ENCODE measurements at places on chromosomes 7 and 10. TPM values are rescaled to one million over a fixed set of nuclear protein-coding genes. Genes with fewer than 3 reads are reported as not detected.

STEAP2 gene
- total RNA-seq: 9.1 TPM

ZNF138 gene
- 3.7 TPM for total RNA-seq

AZGP1 gene
- 0.21 TPM for total RNA-seq

MBLAC1 gene
- 2.1 TPM for total RNA-seq

OR2A5 gene
- not detected for total RNA-seq

CNNM1 gene
- total RNA-seq: not detected

OPN4 gene
- total RNA-seq: not detected

GNAT3 gene
- not detected for total RNA-seq

PNLIP gene
- total RNA-seq: not detected

ASB4 gene
- not detected for total RNA-seq

P4HA1 gene
- 55.2 TPM for total RNA-seq

ZNF736 gene
- total RNA-seq: 3.2 TPM

NANOS1 gene
- 0.99 TPM for total RNA-seq

LRRN3 gene
- total RNA-seq: 0.07 TPM

LRRC18 gene
- total RNA-seq: not detected

ZPBP gene
- not detected for total RNA-seq

ARHGEF35 gene
- total RNA-seq: 4.0 TPM

SP4 gene
- 2.7 TPM for total RNA-seq

MYH16 gene
- total RNA-seq: 1.2 TPM

DKK1 gene
- total RNA-seq: 74.1 TPM

NAT16 gene
- not detected for total RNA-seq

OR2F1 gene
- not detected for total RNA-seq

SAMD9L gene
- 0.85 TPM for total RNA-seq

TFEC gene
- not detected for total RNA-seq

RABGEF1 gene
- total RNA-seq: 19.9 TPM

ZNF25 gene
- total RNA-seq: 3.2 TPM

UCN3 gene
- total RNA-seq: not detected

ZNF467 gene
- 4.6 TPM for total RNA-seq

CDC14C gene
- not detected for total RNA-seq

MPLKIP gene
- 84.1 TPM for total RNA-seq

NPTX2 gene
- not detected for total RNA-seq

TRIL gene
- total RNA-seq: 0.37 TPM

PNLIPRP2 gene
- not detected for total RNA-seq

AKR1E2 gene
- total RNA-seq: 1.4 TPM

GOLGA7B gene
- total RNA-seq: 0.28 TPM

AKR1C4 gene
- total RNA-seq: not detected

WNT16 gene
- not detected for total RNA-seq

FAM180A gene
- total RNA-seq: not detected

CC2D2B gene
- total RNA-seq: 0.14 TPM

STEAP4 gene
- total RNA-seq: 0.92 TPM

FXYD4 gene
- not detected for total RNA-seq

CHAT gene
- not detected for total RNA-seq

PAX2 gene
- total RNA-seq: not detected

PKD2L1 gene
- total RNA-seq: not detected

FRMD4A gene
- total RNA-seq: 4.9 TPM

ANKRD26 gene
- 2.2 TPM for total RNA-seq

GPRIN2 gene
- total RNA-seq: 1.6 TPM

TMEM176A gene
- total RNA-seq: not detected

CFAP70 gene
- 0.42 TPM for total RNA-seq

TAS2R41 gene
- total RNA-seq: not detected
